ENCODE measurements at places on chromosomes 16 and 17. TPM values are rescaled to one million over a fixed set of nuclear protein-coding genes. Genes with fewer than 3 reads are reported as not detected.

- no peak for DNase-seq
Observed at GRCh38 chr16:11253009-11253994, 2.7 kb downstream of the SOCS1 start.

- no peak for DNase-seq
Observed at GRCh38 chr16:80914379-80915078, 92.2 kb downstream of the CMC2 start.

- DNase-seq = no peak
Observed at GRCh38 chr17:39143552-39144093, 7.8 kb downstream of the PLXDC1 start.

- DNase-seq = no peak
Observed at GRCh38 chr17:791829-792228, 9.7 kb downstream of the MRM3 start.

- no peak for DNase-seq
Observed at GRCh38 chr17:67433248-67433924, 56.3 kb downstream of the PITPNC1 start.

GRCh38 chr16:10428433-10429168, 42.7 kb downstream of the ATF7IP2 start:
- DNase-seq = no peak

DNA sequence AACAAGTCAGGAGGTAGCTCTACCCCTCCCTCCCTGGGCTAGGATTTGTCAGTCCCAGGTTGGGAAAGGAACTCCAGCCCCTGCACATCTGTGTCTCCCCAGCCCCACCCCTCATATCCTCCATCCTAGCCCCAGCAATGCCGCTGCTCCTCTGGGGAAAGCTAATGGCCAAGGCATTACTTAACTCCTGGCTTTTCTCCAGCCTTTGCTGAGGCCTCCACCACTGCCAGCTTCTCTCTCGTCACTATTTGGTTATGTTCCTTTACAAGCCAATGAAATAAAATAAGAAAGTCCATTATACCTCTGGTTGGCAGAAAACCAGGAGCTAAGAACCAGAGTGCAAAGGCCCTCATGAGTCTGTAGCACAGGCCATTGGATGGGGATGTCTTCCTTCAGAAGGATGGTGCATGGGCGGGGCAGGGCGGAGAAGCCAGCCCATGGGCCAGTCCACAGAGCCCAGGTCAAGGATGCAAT, 171.0 kb downstream of the CCDC182 start:
- DNase-seq = no peak

GRCh38 chr16:13245713-13246377, 344.4 kb downstream of the SHISA9 start:
- no peak for DNase-seq

- no peak for DNase-seq
Observed at GRCh38 chr16:50521246-50521900, 26.8 kb upstream of the NKD1 start.

DNA sequence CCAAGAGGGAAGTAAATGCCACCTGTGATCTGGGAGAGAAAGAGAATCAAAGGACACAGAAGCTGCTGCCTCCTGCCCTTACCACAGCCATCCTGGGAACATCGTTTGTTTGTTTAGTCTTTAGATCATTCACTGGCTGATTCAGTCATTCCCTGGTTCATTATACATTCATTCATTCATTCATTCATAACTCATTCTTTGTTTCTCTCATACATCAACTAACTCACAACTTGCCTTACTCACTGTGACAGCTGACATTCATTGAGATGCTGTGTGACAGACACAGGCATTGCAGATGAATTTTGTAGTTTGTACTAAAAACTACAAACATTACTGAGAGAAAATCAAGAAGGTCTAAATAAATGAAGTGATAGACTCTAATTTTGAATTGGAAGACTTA, 291.0 kb upstream of the TNRC6C start:
- DNase-seq = no peak

DNA sequence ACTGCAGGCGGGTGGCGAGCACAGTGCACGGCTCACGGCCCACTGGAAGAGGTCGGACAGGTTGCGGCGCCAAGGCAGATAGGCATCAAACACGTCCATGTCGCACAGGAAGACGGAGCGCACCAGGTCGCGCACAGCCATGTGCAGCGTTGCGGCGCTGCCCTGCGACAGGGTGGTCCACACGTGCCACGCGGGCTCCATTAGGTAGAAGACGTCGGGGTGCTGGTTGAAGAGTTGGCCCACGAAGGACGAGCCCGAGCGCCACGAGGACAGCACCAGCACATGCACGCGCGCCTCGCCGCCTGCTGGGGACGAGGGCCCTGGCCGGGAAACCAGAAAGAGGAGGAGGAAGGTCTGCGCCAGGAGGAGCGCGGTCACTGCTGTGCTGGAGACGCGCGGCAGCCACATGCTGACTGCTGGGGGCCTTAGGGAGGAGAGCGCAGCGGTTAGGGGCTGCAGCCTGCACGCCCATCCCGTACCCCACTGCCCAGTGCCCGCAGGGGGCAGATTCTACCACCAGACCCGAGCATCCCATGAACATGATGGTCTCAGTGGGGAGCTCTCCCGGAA, 15.0 kb upstream of the TMEM170A start:
- no peak for DNase-seq

DNA sequence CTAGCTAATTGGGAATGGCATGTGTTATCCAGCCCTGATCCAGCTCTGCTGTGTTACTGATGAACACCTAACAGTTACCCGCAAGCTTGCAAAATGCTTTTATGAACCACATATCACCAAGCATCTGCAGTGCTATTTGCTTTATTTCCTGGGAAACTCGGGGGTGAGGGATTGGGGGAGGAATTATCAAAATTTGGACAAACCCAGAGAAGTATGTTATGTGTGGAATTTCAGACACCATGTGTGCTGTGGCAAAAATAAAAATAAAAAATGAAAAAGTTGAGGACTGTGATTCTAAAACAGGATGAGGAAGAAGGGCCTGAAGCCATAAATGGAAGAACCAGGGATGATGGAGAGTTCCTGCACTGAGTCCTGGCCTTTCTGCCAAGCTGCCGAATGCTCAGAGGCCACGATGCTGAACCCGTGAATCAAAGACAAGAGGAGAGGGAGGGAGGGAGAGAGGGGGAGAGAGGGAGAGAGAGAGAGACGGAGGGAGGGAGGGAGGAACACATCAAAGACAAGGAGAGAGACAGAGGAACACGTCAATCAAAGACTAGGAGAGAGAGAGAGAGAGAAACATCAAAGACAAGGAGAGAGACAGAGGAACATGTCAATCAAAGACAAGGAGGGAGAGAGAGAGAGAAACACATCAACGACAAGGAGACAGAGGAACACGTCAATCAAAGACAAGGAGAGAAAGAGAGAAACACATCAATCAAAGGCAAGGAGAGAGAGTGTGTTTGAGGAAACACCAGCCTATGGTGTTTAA, 89.8 kb downstream of the MRM3 start:
- DNase-seq = no peak

DNA sequence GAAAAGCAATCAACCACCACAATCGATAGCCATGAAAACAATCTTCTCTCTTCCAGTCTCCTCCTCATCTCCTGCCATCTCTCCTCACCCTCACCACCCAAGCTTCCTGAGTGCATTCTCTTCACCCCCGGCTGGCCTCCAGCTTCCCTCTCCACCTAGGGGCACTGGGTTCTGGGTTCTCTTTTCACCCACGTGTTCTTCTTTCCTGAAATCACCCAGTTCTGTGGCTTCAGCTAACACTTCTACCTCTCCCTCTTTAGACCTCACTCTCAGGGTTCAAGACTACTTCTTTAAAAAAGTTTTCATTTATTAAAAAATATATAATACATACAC, 8.2 kb downstream of the ITGAM start:
- no peak for DNase-seq

- DNase-seq = no peak
Observed at GRCh38 chr16:78256686-78257375, 157.4 kb downstream of the WWOX start.

DNA sequence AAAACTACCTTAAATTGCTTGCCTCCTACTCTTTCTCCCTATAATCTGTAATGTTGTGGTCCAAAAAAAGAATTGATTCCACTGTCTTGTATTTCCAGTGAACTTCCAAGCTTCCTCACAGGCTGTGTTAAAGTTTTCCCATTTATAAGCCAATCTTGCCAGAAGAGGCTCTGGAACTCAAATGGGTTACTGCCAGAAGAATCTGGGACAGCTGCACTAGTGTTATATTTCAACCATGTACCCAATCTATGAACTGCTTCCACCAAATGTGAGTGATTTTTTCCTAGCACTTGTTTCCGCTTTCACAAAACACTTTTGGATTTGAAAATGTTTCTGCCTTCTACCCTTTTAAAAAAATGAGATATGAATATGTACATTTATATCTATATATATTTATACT, 1.8 kb downstream of the CCDC43 start:
- DNase-seq = no peak

GRCh38 chr17:66654106-66654740, 180.7 kb upstream of the CACNG5 start:
- DNase-seq = no peak

GRCh38 chr16:85863384-85863774, 35.6 kb upstream of the IRF8 start:
- DNase-seq = no peak

Gene CCL4
- total RNA-seq = not detected

Gene EVI2B
- total RNA-seq = 0.13 TPM

Gene SCN4A
- 0.13 TPM for total RNA-seq

Gene TOX3
- not detected for total RNA-seq

Gene RCVRN
- not detected for total RNA-seq

Gene EPOP
- 0.90 TPM for total RNA-seq

Gene SMIM36
- not detected for total RNA-seq

Gene TK1
- 79.3 TPM for total RNA-seq

Gene LITAFD
- not detected for total RNA-seq

Gene ZG16
- not detected for total RNA-seq

Gene EVPLL
- not detected for total RNA-seq

Data from dermis microvascular lymphatic vessel endothelial cell (primary cell).